ENCODE measurements at places on chromosomes 11 and 22. TPM values are rescaled to one million over a fixed set of nuclear protein-coding genes. Genes with fewer than 3 reads are reported as not detected.

Gene PLAAT5
- total RNA-seq, result 1.9 TPM

DNA sequence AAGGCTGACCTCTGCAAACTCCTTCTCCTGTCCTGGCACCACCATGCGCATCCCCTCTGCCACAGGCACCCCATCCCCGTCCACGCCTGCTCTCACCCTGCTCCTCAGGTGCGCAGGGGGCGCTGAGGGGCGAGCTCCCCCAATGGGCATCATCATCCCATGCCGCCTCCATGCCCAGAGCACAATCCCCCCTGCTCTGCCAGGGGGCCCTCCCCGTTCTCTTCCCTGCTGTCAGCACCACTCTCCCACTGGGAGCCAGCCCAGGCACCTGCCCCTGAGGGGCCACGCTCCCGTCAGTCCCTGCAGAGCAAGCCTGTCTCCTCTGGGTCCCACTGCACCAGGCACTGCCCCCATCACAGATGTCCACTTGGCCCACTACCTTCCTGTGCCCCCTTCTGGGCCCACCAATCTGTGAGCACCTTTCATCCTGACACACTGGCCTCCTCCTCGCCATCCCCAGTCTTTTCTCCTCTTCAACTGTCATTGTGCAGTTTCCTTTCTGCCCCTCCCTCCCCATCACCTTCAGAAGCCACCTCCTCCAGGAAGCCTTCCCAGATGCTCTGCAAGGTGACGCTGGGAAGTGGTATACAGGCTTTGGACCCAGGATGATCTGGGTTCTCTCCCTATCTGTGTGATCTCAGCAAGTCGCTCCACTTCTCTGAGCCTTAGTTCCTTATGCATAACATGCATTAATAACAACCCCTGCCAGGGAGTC lies 62.6 kb downstream of the CYTH4 start:
- DNase-seq, result no peak

DNA sequence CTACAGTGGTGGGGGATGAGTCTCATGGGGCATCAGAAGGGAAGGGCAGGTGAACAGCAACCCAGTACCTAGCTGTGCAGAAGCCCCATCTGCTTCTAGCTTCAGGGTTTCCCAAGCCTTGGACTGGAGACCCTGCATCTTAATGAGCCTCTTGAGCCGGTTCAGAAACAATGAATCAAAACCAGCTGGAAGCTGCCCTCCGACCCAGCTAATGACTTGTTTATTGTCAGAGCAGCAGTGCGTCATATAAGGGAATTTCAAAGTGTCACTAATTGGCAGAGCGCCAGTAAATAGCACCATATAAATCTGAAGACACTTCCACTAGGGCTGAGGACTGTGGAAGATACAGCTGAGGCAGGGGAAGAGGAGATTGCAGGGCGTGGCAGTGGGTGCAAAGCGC lies 57.5 kb downstream of the RPUSD4 start:
- no peak for DNase-seq

GRCh38 chr11:23789938-23790371 lies 706.9 kb upstream of the LUZP2 start:
- DNase-seq, result no peak

Gene OR4A16
- not detected for total RNA-seq

GRCh38 chr11:19786644-19787043 lies 74.0 kb downstream of the NAV2 start:
- DNase-seq, result no peak

- DNase-seq, result peak; percentile 60
Observed at GRCh38 chr11:69497221-69497787, 15.8 kb downstream of the LINC01488 start.

Gene OR1S2
- not detected for total RNA-seq

Gene PTPRCAP
- 1.8 TPM for total RNA-seq

DNA sequence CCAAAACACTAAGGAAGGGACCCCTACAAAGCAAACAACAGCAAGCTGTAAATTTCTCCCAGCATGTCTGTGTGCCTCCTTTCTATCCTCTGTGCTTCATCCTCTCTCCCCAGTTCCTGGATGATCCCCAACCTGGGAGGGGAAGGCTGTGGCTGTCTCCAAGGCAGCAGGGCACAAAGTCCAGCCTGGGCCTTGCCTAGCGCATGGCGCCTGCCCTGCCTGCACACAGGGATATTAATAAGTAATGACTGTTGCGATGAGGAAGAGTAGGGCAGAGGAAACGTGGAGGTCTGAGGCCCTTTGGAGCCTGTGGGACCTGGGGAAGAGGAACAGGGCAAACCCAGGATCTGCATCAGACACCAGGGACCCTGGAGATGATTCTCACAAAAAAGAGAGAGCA lies 2.0 kb downstream of the USH1C start:
- no peak for DNase-seq

GRCh38 chr11:131474947-131475346 lies 104.5 kb downstream of the NTM start:
- DNase-seq, result no peak

- DNase-seq, result no peak
Observed at GRCh38 chr22:43820651-43821305, 8.7 kb upstream of the EFCAB6 start.

DNA sequence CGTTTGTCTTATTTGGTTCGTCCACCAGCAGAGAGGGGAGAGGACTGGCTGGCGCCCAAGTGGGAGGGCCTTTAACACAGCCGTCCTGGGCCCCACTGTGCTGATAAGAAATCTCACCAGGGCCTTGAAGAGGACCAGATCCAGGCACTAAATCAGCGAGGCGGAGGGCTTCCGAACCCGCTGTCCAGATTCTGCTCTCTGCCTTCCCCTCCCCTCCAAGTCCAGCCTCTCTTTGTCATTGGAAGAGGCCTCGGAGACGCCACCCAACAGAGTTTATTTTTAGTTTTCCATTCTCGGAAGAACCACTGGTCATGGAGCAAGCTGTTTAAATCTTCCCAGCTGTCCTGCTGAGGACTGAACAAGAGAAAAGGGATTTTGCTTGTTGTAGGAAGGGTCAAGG lies 9.3 kb upstream of the FXYD6 start:
- DNase-seq, result peak; percentile 61

Gene STK33
- 12.2 TPM for total RNA-seq

GRCh38 chr11:28671274-28671673 lies 563.1 kb downstream of the METTL15 start:
- DNase-seq, result no peak

Gene PLEKHA7
- 23.9 TPM for total RNA-seq
